Urinary bladder (tissue), 4 donors: ENCODE measurements at places on chromosomes 11 and 22. TPM values are rescaled to one million over a fixed set of nuclear protein-coding genes. Genes with fewer than 3 reads are reported as not detected.

Gene MS4A12
- not detected for polyA plus RNA-seq

Gene CEP57
- 21.5 TPM for polyA plus RNA-seq

Gene BTBD18
- not detected for polyA plus RNA-seq

Gene MS4A4E
- 0.84 TPM for polyA plus RNA-seq

Gene APLNR
- polyA plus RNA-seq = 3.4 TPM

Gene NUP50
- polyA plus RNA-seq = 17.6 TPM
